Cardiac atrium fibroblast (primary cell): ENCODE measurements at places on chromosomes 7 and 10. TPM values are rescaled to one million over a fixed set of nuclear protein-coding genes. Genes with fewer than 3 reads are reported as not detected.

CLDN4 gene
- total RNA-seq = under 0.01 TPM in 1 of 2 replicates, not detected in the other

SSC4D gene
- total RNA-seq = 0.16 and 0.18 TPM in 2 replicates

PALD1 gene
- total RNA-seq = 0.72 and 5.3 TPM in 2 replicates

PRLHR gene
- total RNA-seq = not detected in 2 replicates

ZNF107 gene
- total RNA-seq = 1.8 and 2.0 TPM in 2 replicates

RHEB gene
- 79.3 and 81.5 TPM in 2 replicates for total RNA-seq

TACC2 gene
- 5.2 and 7.9 TPM in 2 replicates for total RNA-seq

ZSCAN25 gene
- total RNA-seq = 6.3 and 6.9 TPM in 2 replicates

MCM7 gene
- 26.2 and 34.8 TPM in 2 replicates for total RNA-seq

NXPH1 gene
- total RNA-seq = not detected in 2 replicates

PNPLA8 gene
- 25.1 and 30.8 TPM in 2 replicates for total RNA-seq

COPG2 gene
- total RNA-seq = 17.1 and 20.6 TPM in 2 replicates

ENTPD1 gene
- 5.8 and 6.5 TPM in 2 replicates for total RNA-seq

SPDYE9 gene
- not detected in 2 replicates for total RNA-seq

REEP3 gene
- total RNA-seq = 46.4 and 52.5 TPM in 2 replicates

FAM221A gene
- 0.18 and 0.97 TPM in 2 replicates for total RNA-seq

ATP6V0A4 gene
- not detected in 2 replicates for total RNA-seq

ST7 gene
- total RNA-seq = 10.4 and 12.8 TPM in 2 replicates

HOXA11 gene
- total RNA-seq = not detected in 2 replicates

METTL2B gene
- 18.2 and 20.9 TPM in 2 replicates for total RNA-seq

FKBP6 gene
- total RNA-seq = not detected in 2 replicates

GPR37 gene
- 0.36 TPM in 1 of 2 replicates, not detected in the other for total RNA-seq
